ENCODE measurements at places on chromosomes 4 and X.

- no peak for DNase-seq
Observed at GRCh38 chr4:147589586-147589985, 27.6 kb upstream of the TMEM184C start.

- DNase-seq: no peak
Observed at GRCh38 chr4:109629775-109630174, 69.7 kb downstream of the MCUB start.

GRCh38 chr4:162849937-162850336 lies 316.8 kb downstream of the NAF1 start:
- DNase-seq: no peak

DNA sequence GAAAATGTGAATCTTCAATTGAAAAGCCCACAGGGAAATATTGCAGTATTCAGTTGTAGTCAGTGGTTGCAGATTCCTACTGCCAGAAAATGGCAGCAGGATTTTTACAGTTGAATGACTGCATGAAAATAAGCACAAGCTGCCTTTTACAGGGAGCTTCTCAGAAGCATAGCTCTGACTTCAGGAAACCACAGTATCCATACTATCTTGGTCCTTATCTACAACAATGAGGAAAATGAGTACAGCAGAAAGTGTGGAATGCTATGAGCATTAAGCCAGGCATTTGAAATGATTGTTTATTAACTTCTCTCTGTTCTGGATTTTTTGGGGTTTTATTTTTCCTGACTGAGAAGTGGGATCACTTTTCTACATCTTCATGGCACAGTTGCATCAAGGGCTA lies 34.6 kb upstream of the PRRG1 start:
- DNase-seq: no peak

DNA sequence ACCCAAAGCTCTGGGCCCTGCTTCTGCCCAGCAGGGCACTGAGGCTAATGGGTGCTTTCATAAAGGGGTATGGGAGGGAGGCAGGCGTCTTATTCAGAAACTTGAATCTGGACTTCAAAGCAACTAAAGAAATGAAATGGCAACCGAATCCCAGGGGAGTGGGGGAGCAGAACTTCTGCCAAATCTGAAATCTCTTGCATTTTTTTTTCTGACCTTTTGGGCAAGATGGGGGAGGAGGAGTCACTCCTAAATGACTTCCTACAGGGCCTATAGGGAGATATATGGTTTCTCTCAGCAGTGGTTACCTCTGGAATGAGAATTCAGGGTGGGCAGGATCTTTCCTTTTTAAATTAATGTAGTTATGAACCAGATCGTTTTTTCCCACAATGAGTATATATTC lies 30.6 kb upstream of the KIAA1210 start:
- no peak for DNase-seq

DNA sequence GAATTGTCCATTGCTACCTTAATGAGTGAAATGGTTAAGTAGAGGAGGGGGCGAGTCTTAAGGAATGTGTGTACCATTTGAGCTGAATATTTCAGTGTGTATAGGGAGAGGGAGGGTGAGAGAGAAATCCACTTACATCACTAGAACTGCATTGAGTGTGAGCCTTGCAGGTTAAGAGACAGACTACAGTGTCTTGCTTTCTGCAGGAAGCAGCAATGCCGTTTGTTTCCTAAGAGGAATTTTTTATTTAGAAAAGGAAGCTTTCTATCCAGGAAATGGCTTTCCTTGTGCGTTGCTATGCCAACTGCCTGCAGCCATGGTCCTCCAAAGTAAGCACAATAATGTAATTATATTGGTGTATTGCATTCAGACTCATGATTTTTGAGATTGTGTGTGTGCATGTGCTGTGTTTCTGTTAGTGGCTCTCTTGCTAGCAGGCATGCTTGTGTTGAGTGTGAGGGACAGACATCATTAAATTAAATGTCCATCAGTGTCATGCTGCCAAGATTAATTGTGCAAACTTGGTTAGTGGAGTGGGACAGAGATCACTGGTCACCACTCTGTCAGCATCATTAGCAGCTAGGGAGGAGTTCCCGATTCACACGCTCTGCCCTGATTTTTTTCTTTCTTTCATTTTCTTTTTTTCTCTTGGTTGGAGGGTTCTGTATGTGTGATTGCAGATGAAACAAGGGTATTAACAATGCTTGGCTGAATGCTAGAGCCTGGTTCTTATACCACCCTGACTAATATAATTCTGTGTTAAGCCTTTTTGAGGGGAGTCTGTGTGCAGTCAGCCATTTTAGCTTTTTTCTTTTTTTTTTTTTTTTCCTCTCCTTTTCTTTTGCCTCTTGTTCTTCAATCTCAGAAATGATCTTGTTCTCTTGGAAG lies 164.3 kb downstream of the RAPGEF2 start:
- no peak for DNase-seq

DNA sequence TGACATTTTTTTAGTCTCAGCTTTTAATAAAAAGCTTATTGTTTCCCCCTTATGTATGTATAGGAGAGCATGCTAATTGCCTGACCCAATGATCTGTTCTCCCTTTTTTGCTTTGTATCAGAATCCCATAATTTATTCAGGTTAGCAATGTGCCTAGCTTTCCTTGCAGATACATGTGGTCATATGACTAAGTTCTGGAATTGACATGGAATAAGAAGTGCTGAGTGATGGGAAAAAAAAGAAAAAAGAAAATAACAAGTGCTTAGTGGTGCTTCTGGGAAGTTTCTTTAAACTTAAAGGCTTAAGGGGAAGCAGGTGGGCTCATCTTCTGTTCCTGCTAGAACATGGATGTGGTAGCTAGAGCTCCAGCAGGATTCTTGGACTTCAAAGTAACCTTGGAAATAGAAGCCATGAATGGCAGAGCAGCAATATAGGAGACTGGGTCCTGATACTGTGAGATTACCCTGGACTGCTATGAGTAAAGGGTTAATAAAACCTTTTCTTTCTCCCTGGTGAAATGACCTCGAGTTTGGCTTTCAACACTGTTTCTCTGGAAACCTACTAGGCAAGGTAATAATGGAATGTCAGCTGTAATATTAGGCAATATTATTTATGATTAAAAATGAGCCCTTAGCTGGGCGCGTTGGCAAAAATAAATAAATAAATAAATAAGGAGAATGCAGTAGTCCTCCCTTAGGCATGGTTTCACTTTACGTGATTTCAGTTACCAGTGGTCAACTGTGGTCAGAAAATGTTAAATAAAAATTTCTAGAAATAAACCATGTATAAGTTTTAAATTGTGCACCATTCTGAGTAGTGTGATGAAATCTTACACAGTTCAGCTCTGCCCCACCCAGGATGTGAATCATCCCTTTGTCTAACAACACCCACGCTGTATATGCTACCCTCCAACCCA lies 16.7 kb upstream of the RBM41 start:
- no peak for DNase-seq

DNA sequence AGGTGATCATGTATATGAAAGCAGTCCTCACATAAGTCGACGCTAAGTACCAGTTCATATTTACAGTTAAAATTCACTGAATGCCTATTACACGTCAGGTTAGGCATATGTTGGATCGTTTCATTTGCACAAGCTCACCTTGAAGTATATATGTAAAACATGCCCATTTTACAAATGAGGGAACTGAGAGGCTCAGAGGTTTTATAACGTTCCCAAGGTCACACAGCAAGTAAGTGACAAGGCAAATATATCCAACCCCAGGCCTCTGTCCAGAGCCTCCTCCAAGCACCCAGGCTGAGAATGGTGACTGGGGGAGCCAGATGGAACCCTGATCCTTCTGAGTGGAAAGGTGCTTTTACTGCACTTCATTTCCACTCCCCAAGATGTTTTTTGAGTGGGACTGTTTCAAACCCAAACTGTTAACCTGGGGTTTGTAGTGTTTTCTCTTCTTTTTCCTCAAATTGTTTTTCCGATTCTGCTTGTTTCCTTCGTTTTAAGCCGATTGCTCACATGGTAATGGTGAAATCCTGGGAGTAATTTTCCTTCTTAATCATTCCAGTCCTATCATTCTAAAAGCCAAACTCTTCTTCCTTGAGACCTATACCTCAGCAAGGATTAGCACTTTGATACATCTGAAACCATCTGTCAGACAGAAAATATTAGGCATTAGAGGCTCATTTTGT lies 791 bp downstream of the SMIM20 start:
- peak; percentile 8 for DNase-seq

DNA sequence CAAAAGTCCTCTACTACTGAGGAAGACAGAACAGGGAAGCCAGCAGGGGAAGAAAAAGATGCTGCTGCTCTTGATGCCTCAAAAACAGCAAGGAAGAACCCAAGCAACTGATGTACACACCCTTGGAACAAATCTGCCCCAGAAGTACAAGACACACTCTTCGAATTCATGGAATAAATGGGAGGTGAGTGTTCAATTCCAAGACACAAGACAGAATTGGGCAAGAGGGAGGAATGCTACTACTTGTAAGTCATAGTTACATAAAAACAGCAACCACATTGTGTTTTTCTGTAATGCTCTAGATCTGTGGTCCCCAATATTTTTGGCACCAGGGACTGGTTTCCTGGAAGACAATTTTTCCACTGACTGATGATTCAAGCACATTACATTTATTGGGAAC lies 58.0 kb upstream of the H2AZ1 start:
- no peak for DNase-seq

DNA sequence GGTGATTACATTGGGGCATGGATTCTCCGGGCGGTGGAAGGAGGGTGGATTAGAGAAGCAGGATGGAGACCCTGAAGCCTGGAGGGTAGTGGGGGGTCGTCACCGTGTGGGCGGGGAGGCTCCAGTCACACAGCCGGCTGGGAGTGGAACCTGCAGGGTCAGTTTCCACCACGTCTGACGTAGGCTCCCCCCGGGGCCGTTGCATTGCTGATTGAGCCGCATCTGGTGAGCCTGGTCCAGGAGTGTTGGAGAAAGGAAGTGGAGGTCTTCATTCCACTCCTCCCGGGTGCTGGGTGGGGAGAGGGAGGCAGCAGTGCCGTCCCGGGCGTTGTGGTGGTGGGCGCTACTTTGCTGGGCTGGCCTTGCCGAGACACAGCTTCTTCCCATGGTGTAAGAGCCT lies 28.1 kb downstream of the TBC1D14 start:
- DNase-seq: no peak

DNA sequence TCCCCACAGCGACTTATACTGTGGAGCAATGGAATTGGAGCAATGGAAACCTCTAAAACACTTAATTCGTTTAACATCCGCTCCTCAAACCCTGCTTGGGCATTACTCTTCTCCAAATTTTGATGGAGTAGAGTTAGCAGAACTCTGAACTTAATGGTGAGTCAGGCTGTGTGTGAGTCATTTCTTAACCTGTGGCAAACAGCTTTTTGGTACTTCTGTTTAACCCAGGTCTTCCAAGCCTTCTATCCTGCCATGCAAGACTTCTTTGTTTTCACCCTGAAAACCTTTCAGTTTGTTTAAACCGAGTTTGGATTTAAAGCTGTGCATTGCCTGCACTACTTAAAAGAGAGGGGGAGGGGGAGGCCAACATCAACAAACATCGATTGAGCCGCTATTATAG lies 3.6 kb upstream of the AMOT start:
- no peak for DNase-seq

DNA sequence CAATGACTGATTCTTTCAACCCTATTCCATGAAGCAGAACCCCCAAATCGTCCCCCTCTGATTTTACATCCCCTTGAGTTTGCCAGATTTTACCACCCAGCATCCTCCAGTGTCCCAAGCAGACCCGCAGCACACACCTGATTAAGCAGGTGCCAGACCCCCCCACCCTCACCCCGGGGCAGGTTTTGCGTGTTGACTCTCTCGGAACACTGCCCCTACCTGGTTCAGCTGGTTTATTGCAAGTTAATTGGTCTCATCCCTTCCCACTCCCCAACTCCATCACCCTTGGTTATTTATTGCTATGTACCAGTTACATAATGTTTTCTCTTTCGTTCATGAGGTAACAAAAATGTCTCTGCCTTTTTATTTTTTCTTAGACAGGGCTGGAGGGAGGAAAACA lies 258.4 kb downstream of the BCOR start:
- no peak for DNase-seq

DNA sequence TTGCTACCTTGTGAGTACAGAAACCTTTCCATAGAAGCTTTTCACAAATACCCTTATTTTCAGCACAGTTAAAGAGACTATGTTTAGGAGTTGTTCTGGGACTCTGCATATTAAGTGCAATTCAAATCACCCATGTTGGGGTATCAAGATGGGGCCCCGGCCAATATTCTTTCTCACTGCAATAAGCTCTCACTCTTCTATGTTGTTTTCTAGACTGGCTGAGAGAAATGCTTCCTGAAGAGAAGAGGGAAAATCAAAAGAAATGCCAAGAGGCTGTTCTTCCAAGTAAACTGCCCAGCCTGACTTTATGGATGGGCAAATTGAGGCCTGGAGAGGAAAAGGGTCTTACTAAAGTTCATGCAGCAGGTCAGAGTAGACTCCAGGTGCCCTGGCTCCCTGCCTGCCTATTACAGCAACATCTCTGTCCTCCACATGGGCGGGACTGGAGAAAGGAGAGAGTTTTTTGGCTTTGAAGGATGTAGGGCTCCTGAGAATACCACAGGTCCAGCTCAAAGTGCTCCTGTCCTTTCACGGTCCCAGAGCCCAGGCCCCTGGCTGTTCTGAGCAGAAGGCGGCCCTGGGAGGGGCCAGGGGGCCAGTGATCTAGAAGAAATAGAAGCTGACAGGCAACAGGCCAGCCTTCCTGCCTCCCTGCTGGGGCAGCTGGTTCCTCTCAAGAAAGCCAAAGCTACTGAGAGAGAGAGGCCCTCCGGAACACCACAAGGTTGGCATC lies 745 bp upstream of the IQSEC2 start:
- no peak for DNase-seq

- DNase-seq: no peak
Observed at GRCh38 chr4:159414305-159414704, 311.4 kb downstream of the RAPGEF2 start.

GRCh38 chrX:42973321-42973720 lies 195.4 kb upstream of the PPP1R2C start:
- DNase-seq: no peak

DNA sequence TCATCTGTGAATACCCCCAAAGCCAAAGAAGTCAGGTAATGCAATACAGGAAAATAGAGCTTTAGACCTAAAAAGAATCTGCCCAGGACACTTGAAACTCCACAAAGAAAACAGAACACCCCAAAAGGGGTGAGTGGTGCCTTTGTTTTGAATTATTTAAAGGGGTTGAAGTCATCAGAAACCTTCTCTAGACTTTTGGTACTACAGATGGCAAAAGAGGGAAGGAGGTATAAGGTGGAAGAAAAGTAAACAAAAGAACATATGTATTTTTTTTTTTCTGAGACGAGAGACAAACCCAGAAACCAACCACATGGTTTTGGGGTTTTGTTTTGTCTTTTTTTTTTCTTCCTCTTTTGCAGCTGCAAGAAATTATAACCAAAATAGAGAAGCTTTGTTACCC lies 1477.8 kb downstream of the C4orf33 start:
- DNase-seq: no peak

GRCh38 chr4:98536631-98537030 lies 121.8 kb downstream of the TSPAN5 start:
- DNase-seq: no peak

DNA sequence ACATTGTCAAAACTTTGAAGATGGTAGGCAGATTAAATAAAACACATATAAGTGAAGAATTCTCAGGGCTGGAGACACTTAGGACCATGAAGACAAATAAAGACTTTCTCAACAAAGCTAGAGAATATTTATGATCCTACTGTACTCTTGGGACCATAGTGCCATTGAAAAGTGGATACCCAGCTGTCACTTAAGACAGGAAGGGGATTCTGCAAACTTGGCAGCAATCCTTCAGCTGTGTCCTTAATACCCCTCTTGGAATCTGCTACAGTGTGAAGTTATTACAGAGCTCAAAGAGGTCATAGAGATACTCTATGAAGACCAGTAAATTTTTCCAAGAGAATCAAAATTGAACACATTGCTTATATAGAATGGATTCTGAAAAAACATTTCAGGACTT lies 24.3 kb downstream of the PDE5A start:
- no peak for DNase-seq

- DNase-seq: no peak
Observed at GRCh38 chr4:83067058-83067639, 32.2 kb downstream of the COPS4 start.
